ENCODE measurements at places on chromosomes 1 and 21.

- no peak for DNase-seq
Measured at GRCh38 chr1:20278692-20279130, 12.0 kb upstream of the VWA5B1 start.

DNA sequence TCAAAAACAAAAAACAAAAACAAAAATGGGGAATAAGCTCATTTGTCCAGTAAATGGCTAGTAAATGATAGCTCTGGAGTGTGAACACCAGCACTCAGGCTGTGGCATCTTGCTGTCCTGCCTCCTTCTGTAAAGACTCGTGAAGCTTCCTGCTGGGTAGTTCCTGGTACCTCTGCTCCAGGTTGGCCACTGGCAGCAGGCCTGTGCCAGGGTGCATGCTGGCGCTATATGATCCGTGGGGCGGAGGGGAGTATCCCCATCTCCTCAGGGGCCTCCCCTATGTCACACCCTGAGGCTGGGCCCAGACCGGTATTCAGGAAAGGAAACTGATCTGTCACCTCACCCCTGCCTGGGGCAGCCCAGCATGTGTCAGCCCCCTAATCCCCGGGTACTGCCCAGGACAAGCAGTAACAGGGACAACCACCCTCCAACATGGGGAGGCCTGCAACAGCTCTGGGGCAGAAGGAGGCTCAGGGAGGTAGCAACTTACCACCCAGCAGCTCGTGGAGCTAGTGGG lies 14.1 kb downstream of the ALPL start:
- DNase-seq: no peak

- no peak for DNase-seq
Measured at GRCh38 chr1:53137729-53138128, 4.7 kb downstream of the SLC1A7 start.

GRCh38 chr1:214067397-214067796 lies 79.6 kb downstream of the PROX1 start:
- DNase-seq: no peak

DNA sequence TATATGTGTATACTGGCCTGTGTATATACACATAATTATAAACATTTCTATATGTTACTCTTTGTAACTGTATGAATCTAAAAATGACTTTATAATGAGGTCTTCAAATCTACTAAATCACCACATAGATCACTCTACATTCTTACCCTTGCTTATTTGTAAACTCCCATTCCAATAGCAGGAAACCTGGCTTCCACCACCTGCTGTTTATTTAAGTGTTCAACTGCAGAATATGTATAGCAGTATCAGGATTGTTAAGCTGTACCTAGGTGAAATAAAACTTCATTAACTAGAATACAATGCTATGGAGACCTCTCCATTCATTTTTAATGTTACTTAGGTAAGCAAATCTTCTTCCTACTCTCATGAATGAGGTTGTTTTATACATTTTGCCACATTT lies 1351.1 kb upstream of the B3GALT2 start:
- no peak for DNase-seq

GRCh38 chr1:28259252-28259933 lies at the start of gene SESN2:
SESN2 (plus strand) TSS chr1:28259518; CDS start chr1:28259848, 330 bp downstream.
- DNase-seq: peak; percentile 98

GRCh38 chr1:63407002-63407401 lies 39.6 kb downstream of the ALG6 start:
- DNase-seq: no peak

DNA sequence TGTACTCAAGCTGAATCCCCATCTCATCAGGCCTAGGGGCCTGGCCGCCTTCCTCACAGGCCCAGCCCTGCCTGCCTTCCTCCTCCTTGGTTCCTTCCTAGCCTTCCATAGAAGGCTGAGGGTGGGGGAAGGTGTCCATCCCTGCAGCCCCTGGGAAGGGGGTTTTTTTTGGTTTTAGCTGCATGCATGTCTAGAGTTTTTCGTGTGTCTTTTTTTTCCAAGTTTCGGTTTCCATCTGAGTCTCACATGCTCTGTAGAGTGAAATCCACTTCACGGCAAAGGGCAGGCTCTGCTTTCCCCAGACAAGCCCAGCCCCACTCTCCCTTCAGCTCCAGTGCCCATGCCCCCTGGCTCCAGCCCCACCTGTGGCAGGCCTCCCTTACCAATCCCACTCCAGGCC lies 32.1 kb downstream of the GRHL3 start:
- no peak for DNase-seq

GRCh38 chr1:119298687-119299303 lies 69.8 kb upstream of the HAO2 start:
- no peak for DNase-seq
